Activated CD4-positive, alpha-beta T cell treated with anti-CD3 and anti-CD28 coated beads for 24 hours (primary cell): ENCODE measurements at places on chromosomes 2 and 18.

- DNase-seq: no peak
These were observed 1.9 kb downstream of the GLB1L start for GRCh38 chr2:219243291-219243761.

GRCh38 chr2:50650403-50650810, 381.5 kb downstream of the NRXN1 start:
- no peak for DNase-seq

DNA sequence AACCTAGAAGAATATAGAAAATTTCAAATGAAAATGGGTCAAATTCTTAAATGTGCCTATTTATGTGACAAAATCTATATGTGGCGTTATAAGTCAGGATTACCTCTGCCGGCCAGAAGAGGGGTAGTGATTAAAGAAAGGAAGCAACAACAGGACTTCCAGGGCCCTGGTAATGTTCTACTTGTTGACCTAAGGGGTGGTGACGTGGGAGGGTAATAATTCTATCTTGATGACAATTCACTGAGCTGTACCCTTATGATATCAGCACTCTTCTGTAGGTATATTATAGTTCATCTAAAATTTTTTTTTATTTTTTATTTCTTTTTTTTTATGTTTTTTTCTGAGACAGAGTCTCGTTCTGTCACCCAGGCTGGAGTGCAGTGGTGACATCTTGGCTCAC, 87.9 kb downstream of the STRN start:
- DNase-seq: no peak

DNA sequence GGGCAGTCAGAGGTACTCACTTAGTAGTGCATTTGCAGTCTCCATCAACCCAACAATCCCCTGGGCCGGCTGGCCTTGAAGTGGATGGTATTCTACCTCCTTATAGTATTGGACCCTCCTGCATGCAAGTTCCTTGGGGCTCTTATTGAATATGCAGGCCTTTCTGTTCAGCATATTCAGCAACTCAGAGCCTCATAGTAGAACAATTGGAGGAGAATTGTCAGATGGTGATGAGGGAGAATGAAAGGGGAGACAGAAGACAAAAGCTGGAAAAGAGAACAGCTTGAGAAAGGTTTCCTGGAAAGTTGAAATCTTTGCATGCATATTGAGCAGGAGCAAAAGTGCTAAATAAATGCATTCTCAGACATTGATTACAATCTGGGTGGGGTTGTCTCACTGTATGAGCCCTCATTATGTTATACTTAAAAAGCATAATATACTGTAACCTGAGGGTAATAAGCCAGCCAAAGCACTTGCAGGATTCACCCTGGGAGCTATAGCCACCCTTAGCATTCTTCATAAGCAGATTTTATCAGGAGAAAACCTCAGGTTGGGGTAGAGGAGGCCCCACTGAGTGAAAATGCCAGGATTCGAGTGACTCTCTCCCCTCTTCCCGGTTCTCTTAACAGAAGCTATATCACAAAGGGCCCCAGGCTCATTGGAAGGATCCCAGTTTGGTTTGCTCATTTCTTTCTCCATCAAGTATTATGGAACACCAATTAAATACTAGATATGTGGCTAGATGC, 178.1 kb downstream of the MSH2 start:
- no peak for DNase-seq

DNA sequence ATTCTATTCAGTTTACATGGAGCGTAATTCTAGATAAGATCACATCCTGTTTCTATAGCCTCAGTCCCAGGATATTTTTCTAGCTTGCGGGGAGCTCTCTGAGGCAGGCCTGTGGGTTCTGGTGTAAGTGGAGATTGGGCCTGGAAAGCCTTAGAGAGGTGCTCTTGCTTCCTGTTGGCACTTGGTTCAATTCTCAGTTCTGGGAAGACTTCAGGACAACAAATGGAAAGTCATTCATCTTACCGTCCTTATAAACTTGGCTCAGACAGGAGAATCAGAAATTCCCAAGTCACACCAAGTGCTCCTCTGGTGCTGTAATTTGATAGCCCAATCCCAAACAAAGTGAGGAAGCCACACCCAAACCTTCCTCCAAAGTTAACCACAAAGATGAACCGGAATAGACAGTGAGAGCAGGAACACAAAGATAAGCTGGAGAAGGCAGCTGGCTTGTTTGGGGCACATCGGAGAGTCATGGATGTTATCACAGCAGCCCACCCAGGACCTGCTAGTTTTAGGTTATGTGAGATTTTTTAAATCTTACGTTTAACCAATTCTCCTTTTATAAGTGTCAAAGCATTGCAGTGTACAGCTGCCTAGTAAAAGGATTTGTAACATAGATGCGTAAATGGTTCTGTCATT, 144.3 kb upstream of the MAP3K20 start:
- no peak for DNase-seq

GRCh38 chr2:36507408-36507812, 90.6 kb downstream of the FEZ2 start:
- no peak for DNase-seq

- no peak for DNase-seq
These were observed 39.6 kb downstream of the ZFP36L2 start for GRCh38 chr2:43186679-43187374.

GRCh38 chr2:155169317-155169716, 470.8 kb downstream of the KCNJ3 start:
- no peak for DNase-seq

GRCh38 chr2:128745946-128746345, 427.3 kb upstream of the HS6ST1 start:
- DNase-seq: no peak

GRCh38 chr2:65061910-65062339, 5.7 kb downstream of the CEP68 start:
- DNase-seq: no peak

DNA sequence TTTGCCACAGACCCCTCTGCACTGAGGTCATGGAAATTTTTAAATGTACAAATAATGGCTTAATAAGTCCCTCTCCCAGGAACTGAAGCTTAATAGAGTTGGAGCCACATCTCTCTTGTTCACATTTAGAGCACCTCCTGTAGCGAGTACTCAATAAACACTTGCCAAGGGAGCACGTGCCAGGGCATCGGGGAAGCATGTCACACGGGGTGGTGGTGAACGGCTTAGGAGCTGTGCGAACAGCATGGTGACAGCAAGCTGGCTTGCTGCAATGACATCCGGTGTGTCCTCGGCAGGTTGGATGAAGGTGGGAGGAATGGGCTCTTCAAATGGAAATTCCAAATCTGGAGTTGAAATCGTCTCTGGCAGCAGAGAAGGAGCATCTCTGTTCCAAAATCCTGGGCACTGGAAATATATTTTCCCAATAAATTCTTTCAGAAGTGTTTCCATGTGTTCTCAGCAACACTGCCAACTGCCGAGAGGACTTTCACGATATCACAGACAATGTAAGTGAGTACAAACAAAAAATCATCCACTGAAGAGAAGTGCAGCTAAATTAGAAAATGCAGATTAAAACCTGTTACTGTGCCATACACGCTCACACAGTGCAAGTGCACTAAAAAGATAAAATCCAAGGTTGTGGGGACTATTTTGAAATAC, 74.1 kb downstream of the GALR1 start:
- no peak for DNase-seq

GRCh38 chr2:10665833-10666232, 23.9 kb downstream of the NOL10 start:
- DNase-seq: no peak

- DNase-seq: no peak
These were observed 66.4 kb downstream of the TSHZ1 start for GRCh38 chr18:75276818-75277609.

GRCh38 chr2:36672199-36672598, 24.3 kb upstream of the VIT start:
- DNase-seq: no peak

GRCh38 chr2:127382831-127383230, 4.9 kb downstream of the MAP3K2 start:
- no peak for DNase-seq

DNA sequence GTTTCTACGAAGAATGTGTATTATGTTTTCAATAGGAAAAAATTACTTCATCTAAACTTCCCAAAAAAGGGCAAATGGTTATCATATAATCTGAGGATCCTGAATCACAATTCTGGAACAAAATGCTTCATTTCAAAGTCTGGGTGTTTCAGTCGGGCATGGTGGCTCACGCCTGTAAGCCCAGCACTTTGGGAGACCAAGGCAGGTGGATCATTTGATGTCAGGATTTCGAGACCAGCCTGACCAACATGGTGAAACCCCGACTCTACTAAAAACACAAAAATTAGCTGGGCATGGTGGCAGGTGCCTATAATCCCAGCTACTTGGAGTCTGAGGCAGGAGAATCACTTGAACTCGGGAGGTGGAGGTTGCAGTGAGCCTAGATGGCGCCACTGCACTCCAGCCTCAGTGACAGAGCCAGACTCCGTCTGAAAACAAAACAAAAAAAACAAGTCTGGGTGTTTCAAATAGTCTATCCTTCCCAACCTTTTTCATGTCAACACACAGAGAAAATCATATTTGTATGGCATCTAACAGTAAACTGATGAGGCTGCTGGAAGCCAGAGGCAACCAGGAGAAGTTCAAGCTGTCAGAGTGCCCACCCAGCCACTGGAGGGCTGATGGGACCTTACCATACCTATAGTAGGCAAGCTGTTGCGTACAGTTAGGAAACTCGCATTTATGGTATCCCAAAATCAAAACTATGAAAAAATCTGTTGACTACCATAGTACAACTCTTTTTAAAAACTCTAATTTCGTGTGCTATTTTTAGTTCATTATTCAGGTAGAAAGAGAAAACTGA, 14.6 kb downstream of the NBAS start:
- no peak for DNase-seq

DNA sequence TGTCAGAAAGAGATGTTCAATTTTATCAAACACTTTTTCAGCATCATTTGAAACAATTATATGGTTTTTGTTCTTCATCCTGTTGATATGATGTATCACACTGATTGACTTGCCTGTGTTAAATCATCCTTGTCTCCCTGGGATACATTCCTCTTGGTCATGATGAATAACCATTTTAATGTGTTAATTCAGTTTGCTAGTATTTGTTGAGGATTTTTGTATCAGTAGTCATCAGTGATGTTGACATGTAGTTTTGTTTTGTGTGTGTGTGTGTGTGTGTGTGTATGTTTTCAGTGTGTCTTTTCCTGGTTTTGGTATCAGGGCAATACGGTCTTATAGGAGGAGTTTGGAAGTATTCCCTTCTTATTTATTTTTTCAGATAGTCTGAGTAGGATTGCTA, 325.4 kb downstream of the ZNF804A start:
- no peak for DNase-seq

DNA sequence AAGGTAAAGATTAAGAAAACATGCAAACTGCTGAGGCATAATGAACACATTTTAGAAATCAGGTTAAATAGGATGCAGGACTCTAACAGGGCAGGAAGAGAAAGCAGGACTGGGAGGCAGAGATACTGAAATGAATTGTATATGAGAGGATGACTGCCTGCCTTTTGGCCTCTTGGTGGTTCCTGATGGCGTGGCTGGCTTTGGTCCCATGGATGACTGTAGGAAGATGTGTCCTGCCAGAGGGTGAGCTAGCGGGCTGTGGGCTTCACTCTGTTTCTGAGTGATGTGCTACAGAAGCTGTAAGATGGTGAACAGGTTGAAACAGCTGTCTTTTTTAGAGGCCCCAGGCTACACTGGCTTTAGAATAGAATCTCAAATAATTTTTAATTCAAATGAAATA, 517.0 kb downstream of the SLC4A3 start:
- DNase-seq: no peak

GRCh38 chr2:197296835-197297234, 13.7 kb downstream of the ANKRD44 start:
- no peak for DNase-seq

DNA sequence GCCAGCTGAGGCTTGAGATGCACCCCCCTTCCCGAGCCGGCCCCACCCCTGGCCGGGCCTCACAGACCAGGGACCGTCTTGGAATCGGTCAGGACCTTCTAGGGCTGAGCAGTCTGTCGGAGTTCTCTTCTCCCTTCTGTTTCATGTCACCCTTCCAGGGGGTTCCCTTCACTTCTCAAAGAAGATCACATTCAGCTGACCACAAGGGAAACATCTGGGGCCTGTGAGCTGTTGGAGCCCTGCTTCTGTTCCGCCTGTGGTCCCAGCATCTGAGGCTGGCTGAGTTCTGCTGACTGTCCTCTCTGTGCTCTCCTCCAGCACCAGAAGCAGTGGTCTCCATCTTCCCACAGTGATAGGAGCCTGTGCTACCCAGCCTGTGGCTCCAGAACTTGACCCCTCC, 106.5 kb downstream of the SEPTIN10 start:
- no peak for DNase-seq

GRCh38 chr2:9228088-9228751, 21.6 kb downstream of the ASAP2 start:
- no peak for DNase-seq

GRCh38 chr18:58863539-58864145, 1.0 kb upstream of the ZNF532 start:
- DNase-seq: no peak

- DNase-seq: no peak
These were observed 57.4 kb downstream of the CELF4 start for GRCh38 chr18:37508207-37508606.

- DNase-seq: no peak
These were observed 412.8 kb downstream of the CMPK2 start for GRCh38 chr2:6452702-6453481.

DNA sequence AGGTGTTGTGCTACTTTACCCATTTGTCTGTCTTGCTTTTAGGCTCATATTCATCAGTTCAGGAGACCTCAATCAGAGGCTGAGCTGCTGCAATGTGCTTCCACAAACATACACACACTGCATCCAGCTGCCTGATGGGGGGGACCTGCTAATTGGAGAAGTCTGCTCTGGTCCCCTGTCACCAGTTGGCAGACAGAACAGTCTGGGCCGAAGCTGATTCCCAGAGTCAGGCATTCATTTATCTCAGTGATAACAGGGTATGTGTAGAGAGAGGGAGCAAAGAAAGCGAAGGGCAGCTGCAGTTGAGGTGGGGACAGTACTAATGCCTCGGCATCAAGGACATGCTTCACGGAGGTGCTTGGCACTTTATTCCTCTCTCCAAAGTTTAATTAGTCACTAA, 584.3 kb upstream of the PIK3C3 start:
- no peak for DNase-seq

- DNase-seq: no peak
These were observed 28.0 kb downstream of the TANC1 start for GRCh38 chr2:158996378-158996993.

- DNase-seq: no peak
These were observed 33.9 kb downstream of the FBXO15 start for GRCh38 chr18:74113711-74114110.
